Effector memory CD4-positive, alpha-beta T cell (primary cell): ENCODE measurements at places on chromosomes 12 and 14.

- no peak for DNase-seq
These were observed 44.0 kb downstream of the TFCP2 start for GRCh38 chr12:51128919-51129318.

DNA sequence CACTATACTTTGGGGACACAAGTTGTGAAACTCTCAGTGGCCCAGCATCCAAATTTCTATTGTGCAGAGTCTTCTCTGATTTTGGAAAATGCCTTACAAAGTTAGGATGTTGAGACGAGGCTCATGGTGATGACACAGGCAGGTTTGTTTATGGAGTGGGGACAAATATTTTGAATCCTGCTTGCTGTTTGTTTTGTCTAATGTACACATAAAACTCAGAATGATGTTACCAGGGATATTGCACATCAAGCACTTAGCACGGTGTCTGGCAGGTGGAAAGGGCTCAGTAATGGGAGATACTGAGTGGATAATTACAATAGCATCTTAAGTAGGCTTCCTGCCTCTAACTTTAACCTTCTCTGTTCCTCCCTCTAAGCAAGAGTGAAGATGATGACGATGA lies 628.9 kb upstream of the TBX3 start:
- no peak for DNase-seq

DNA sequence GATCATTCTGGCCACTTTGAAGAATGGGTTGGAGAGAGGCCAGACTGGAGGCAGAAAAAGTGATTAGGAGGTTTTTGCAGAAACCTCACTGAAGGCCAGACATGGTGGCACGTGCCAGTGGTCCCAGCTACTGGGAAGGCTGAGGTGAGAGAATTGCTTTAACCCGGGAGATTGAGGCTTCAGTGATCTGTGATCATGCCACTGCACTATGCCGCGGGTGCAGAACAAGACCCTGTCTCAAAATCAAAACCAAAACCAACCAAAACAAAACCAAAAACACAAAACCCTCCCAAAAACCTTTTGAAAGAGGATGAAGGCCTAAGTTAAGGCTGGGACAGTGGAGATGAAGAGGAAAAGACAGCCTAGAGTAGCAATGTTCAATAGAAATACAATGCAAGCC lies 15.2 kb upstream of the CFAP54 start:
- no peak for DNase-seq

DNA sequence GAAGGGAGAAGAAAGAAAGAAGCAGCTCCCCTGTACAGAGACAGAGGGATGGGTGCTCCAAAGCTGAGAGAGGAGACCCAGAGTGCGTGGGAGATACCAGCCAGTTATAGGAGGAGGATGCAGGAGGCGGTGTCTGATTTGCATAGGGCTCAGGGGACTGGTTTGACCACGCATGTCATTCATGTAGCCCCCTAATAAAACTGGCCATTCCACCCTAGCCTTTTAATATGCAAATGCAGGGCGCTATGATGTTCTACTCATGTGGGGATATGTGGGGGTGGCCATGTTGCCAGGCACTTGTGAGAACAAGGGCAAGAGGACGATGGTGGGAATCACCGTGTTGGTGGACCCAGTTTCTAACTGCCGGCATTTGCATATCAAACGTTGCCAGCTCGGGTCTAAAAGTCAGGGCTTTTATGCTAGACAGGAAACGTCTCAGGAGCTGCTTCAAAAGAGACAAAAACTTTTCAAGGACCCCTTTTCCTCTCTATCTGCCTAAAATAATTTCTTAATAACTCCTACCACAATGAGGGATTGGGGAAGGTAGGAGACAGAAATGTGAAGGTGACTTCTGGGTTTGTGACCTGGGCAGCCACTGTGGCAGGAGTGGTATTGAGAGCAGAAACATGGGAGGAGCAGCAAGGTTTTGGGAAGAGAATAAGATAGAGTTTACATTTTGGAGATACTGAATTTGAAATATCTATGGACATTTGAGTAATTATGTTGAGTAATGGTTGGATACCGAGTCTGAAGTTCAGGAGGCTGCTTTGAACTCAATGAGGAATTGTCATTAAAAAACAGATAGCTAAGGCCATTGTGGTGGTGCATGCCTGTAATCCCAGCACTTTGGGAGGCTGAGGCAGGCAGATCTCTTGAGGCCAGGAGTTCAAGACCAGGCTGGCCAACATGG lies 2.2 kb upstream of the ATXN3 start:
- no peak for DNase-seq

DNA sequence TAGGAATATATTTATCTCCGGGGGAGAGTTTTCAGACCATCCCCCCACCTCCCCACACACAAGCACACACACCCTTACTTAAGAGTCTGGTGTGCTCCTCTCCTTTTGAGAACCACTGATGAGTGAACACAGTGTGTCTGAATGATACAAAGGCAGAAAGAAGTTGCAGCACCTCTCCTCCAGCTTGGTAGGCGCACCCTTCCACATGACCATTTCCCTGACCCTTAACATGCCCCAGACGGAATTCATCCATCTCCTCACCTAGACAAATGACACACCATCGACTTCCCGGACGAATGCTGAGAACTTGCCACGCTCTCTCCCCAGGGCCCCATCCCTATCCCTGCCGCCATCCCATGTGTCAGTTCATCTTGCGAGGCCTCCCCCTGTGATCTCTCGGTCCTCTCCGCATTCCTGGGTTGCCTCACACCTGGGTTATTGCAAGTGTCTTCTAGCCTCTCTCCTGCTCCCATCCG lies 3.9 kb downstream of the TNFRSF1A start:
- DNase-seq = no peak

DNA sequence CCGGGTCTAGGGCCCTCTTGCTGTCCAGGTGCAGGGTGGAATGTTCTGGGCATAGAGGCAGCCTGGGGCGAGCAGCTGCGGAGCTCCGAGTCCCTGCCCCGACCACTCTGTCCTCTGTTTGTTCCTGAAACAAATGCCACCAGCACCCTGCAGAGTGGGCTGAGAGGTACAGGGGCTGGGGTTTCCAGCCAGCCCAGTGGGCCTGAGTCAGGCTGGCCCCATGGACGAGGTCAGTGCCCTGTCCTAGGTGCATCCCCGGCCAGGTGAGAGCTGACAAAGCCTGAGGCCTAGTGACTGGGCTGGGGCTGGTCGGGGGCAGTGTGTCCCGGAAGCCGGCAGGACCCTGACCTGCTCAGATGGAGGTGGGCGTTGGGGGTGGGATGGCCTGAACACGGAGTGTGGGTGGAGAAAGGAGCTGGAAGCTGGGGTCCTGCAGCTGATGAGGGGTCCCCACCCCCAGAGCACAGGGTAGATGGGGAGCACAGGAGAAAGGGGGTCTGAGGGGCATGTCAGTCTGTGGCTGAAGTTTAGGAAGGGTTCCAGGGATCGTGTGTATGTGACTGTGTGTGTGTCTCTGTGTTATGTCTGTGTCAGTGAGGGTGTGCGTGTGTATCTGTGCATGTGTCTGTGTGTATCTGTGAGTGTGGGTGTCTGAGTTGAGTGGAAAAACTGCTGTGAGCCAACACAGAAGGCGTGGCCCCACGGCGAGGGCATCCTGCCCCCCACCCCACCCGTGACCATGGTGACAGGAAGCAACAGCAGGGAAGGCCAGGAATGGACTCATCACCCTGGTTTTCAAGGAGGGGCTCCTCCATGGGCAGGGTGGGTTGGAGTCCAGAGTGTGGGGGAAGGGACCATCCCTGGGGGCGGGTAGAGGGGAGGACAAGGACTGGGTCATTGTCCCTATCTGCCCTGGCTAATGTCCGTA lies 2.4 kb upstream of the CRIP1 start:
- peak; percentile 55 for DNase-seq

- no peak for DNase-seq
These were observed 26.4 kb downstream of the TBC1D15 start for GRCh38 chr12:71865757-71866536.

- DNase-seq = no peak
These were observed 20.6 kb upstream of the YARS2 start for GRCh38 chr12:32776258-32776657.

DNA sequence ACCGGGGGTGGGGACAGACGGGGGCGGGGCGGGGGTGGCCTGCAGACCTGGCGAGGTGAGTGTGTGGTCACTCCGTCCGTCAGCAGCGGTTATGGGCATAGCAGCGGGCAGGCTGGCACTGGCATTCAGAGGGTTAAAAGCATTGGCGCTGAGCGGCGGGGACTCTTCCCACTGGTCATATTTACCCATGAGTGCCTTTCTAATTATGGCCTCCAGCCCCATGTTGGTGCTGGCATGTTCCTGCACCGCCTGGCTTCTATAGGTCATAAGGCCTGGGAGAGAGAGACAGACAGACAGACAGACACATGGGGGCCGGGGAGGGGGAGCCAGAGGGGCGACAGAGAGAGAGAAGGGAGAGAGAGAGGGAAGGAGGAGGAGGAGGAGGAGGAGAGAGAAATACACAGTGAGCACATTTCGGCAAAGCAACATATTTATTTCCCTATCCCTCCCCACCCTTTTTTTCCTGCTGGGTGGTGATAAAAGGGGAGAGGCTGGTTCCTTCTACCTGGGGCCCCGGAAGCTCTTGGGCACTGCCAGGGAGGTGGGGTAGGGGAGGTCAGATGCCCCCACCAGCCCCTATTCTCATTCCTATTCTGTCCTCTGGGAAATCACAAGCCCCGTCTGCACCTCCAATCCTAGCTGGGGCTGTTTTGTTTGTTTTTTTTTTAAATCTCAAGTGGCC lies 32.6 kb downstream of the RFLNA start:
- no peak for DNase-seq

DNA sequence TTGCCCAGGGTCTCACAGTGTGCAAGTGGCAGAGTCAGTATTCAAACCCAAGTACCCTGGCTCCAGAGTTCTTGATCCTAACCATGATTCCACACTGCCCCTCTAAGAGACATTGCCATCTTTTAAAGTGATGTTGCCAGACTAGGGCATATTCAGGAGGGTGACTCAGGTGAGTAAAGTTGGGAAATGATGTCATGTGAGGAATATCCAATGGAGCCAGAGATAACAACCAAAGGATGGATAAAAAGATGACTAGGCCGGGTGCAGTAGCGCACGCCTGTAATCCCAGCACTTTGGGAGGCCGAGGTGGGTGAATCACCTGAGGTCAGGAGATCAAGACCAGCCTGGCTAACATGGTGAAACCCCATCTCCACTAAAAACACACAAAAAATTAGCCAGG lies 85.6 kb downstream of the SMOC1 start:
- DNase-seq = no peak

DNA sequence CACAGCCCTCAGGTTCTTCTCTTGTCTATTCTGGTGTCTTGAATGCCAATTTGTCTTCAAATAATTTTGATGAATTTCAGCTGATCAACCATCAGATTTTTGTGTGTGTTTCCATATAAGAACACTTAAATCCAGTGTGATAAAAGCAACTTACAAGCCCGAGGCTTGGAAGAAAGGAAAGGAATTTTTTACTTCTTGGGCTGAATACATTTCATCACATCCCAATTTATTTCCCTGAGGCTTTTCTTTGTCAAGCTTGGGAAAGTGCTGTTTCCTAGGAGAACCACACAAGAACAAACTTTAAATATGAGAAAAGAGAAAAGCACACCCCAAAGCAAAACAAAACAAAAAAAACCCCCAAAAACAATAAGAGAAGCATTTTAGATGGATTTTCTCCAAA lies 26.6 kb downstream of the GPRC5D start:
- DNase-seq = no peak

DNA sequence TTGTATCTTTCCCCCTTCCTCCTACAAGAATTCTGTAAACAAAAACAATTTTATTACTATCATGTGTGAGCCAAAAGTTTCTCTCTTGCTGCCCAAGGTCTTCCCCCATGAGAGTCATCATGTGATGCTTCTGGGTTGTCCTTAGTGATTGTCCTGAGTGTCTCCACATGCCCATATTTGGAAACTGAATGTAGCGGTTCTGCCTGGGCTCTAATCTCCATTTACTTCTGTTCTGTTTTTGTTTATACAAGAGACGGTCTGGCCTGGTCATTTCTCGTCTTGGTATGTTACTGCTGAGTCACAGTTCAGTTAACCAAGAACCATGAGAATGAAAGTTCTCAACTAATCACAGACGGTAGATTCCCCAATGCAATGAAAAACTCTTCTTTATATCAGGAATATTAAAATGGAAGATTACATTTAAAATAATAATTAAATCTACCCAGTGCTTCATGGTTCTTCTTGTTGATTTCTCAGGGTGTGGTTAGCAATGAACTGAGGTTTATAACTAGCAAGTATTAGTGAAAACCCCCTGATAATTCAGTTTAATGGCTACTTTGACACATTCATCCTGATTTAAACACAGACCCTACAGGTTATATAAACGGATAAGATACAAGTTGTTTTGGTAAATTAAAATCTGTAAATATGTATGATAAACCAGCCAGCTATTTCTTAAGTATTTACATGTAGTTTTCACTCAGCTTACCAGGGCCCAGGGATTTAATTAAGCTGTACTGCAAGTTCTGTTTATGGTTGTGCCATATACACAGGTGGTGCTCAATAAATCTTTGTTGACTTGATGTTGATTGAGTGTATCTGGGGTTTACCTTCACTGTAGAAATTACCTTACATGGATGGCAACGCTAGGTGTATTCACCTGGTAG lies 81.1 kb downstream of the PELI2 start:
- no peak for DNase-seq

GRCh38 chr14:92945959-92946846 lies 23.3 kb downstream of the CHGA start:
- DNase-seq = no peak
